ENCODE measurements at places on chromosomes 11 and 22.

GRCh38 chr11:114787126-114787525 lies 108.8 kb downstream of the NXPE2 start:
- no peak for DNase-seq

DNA sequence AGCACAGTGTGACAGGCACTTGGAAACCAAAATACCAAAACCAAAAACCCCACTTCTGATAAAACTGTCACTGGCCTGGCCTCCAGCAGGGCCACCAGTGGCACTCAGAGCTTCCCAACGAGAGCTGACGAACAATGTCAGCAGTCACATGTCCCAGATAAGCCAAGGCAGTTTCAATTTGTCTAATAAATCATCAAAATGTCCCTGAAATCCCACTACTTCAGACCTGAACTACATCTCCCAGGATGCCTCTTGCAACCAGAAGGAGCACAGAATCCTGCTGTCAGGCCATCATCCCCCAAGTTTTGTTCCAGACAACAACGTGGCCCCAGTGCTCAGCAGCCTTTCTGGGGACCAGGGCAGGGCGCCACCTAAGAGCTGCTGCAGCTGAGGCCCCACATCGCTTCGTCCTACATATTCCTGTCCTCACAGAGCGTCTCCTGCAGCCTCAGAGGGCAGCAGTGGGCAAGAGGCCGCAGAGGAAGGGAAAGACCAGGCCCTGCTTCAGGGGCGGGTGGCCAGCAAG lies 25.1 kb downstream of the LRFN4 start:
- no peak for DNase-seq

DNA sequence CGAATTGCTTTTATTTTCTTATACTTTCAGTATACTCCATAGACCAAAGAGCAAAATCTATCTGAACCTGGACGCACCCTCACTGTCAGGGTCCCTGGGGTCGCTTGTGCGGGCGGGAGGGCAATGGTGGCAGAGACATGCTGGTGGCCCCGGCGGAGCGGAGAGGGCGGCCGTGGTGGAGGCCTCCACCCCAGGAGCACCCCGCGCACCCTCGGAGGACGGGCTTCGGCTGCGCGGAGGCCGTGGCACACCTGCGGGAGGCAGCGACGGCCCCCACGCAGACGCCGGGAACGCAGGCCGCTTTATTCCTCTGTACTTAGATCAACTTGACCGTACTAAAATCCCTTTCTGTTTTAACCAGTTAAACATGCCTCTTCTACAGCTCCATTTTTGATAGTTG lies 1077.4 kb downstream of the BRD1 start:
- no peak for DNase-seq

DNA sequence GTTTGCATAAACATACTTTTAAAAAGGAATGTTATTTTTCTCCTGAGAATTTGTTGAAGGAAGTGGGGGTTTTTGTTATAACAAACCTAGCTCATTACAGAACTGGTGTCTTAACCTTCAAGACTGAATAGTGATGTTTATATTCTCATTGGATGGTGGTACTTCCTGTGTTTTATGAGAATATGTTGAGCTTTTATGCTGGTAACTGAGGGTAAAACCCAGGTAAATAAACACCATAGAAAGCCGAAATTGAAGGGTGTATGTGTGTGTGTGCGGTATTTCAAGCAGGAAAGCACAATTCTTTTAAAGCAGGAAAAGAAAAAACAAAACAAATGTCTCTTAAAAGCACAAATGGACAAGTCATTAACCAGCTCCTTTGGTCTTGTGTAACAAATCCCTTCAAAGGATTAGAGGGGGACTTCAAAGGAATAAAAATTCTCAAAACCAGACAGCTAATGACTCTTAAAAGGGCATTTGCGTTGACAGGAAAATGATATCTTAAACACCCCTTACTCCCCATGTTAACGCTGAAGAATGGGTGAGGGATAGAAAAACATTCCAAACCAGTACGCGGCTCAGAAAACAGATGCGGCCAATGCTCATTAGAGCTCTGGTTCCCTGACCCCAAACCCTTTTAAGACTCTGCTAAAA lies 23.8 kb downstream of the LMO2 start:
- no peak for DNase-seq

GRCh38 chr22:40506762-40507161 lies 129.8 kb downstream of the MRTFA start:
- no peak for DNase-seq

GRCh38 chr11:84264066-84264465 lies 977.9 kb upstream of the CCDC90B start:
- no peak for DNase-seq

GRCh38 chr11:117198613-117199012 lies 557 bp upstream of the TAGLN start:
- no peak for DNase-seq

- DNase-seq: no peak
Observed at GRCh38 chr22:43296276-43296902, 46.8 kb downstream of the SCUBE1 start.

DNA sequence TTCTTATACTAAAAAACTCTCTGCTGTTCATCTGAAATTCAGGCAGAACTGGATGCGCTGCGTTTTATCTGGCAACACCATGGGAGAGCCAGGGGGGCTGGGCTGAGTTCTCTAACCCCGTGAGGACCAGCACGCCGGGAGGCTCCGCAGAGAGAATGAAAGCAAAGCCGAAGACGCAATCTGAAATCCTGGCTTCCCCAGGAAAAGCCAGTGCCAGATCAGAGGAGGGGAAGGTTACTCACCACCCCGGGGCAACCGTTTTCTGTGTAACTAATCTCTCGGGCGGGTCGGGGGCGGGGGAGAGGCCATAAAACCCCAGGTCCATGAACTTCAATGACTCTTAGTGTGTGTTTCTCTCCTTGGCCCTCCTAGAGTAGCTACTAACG lies 99.4 kb downstream of the SHANK2 start:
- DNase-seq: peak; percentile 81

DNA sequence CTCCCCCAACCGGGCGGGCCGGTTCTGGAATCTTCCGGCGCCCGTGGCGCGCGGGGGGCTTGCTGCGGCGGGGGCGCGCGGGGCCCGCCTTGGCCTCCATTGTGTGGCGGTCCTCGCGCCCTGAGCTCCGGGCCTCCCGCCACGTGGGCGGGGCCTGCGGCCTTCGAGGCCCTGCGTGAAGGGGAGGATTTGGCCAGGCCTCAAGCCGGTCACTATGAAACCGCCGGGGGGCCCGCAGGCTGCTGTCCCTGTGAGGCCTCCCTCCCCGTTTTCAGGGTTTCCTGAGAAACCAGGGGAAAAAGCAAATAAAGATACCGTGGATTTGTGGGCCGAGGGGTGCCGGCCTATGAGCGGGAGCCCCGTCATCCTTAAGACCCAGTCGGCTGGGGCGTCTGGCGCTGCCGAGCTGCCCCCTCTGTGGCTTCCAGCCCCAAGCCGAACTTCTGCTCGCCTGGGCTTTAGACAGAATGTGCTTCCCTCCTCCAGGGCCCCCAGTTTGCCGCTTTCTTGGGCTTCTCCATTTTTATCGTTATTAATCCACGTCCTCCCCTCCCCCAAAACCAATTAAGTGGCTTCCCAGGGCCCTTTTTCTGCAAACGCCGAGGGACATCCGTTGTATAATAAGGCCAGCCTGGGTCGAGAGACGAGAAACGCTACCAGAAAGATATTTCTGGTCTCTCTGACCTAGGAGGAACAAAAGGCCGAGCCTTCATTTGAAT lies 602 bp downstream of the EWSR1 start:
- DNase-seq: peak; percentile 45

GRCh38 chr11:9525116-9525515 lies 48.4 kb upstream of the WEE1 start:
- DNase-seq: no peak

GRCh38 chr11:7688238-7688826 lies 15.0 kb upstream of the CYB5R2 start:
- DNase-seq: peak; percentile 45

- DNase-seq: no peak
Observed at GRCh38 chr11:121446752-121447156, 5.4 kb upstream of the SORL1 start.

DNA sequence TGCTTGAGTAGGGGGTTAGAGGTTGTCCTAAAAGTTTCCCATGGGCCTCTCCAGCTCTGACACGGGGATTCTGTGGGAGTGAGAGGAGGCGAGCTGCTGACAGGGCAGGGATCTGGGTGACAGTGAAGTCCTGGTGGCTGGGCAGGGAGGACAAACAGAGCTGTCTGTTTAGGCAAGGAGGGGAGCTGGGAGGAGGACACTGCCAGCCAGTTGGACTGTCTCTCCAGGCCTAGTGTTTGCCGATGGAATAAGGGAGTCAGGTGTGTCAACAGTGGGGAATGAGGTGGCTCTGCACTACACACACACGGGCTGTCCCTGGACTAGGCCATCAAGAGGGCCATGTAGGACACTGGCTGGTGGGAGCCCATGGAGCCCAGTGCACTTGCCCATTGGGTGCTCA lies 20.6 kb upstream of the SYT7 start:
- no peak for DNase-seq

GRCh38 chr11:45102810-45103621 lies 43.4 kb upstream of the PRDM11 start:
- peak; percentile 78 for DNase-seq

DNA sequence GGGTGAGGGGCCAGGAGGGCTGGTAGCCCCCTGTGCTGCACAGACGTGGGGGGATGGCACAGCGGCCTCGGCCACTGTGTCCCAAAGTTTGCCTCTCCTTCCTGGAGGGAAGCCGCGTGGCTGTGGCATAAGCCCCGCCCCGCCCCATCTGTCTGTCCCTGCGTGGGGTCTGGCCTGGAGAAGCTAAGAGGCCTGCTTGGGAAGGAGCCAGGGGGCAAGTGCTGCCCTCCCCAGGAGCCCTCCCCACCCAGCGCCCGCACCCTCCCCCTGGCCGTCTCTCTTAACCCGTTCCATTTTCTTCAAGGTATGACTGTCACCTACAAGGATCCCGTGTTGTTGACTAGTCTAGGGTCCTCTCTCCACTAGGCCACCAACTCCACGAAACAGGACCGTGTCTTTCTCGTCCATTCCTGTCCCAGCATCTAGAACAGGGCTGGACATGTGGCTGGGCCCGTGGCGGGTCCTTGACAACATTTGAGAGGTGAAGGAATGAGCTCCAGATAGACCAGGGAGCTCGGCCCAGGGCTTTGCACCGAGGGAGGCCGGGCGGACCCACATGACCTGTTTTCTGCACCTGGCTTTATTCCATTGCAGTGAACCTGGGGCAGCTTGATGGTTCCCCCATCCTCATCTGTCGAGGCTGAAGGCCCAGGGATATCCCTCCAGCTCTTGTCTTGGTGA lies 428.0 kb downstream of the TBC1D22A start:
- DNase-seq: no peak

- peak; percentile 82 for DNase-seq
Observed at GRCh38 chr11:93921695-93922468, 71.5 kb upstream of the VSTM5 start.

- peak; percentile 46 for DNase-seq
Observed at GRCh38 chr11:120985718-120986569, 38.0 kb upstream of the TBCEL start.

DNA sequence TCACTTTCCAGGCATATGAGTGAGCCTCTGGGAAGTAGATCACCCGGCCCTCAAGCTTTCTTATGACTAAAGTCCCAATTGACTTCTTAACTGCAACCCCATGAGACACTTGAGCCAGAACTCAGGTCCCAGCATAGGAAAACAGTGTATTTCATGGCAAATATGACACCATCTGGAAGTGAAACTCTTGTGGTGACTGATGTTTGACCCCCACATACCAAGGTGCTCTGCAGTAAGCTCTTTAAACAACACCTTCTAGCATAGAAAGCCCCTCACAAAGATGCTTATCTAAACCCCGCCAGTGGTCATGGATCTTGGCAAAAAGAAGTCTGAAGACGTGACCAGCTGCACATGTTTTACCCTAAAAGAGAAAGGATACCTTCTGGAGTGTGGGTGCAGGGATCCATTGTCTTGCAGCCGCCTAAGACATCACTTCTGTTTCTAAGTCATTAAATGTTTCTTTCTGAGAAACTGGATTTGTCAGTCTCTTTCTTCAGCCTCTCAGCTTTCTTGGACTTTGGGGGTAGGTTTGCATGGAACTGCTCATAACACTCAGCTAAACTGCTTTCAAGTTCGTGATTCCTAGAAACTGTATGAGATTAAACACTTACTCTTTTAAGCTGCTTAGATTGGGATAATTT lies 7.4 kb upstream of the PELI3 start:
- DNase-seq: no peak

DNA sequence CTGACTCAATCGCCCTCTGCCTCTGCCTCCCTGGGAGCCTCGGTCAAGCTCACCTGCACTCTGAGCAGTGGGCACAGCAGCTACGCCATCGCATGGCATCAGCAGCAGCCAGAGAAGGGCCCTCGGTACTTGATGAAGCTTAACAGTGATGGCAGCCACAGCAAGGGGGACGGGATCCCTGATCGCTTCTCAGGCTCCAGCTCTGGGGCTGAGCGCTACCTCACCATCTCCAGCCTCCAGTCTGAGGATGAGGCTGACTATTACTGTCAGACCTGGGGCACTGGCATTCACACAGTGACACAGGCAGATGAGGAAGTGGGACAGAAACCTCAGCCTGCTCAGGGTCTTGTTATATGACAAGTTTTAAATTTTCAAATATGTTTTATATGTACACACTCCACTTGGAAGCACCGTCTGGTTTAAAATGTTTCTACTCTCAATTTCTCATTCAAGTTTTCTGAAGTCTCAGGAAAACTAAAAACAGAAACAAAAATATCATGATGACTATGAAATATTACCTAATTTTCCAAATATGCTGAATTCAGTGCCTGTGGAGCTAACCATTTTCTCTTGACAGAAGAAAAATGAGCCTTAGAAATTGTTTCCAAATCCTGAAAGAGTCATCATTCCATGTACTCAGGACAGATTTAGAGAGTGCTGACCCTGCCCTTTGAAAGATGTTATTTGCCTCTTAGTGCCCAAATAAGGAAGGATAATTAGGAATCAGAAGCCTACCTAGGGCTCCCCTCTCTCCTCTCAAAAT lies 48.8 kb upstream of the TOP3B start:
- no peak for DNase-seq

DNA sequence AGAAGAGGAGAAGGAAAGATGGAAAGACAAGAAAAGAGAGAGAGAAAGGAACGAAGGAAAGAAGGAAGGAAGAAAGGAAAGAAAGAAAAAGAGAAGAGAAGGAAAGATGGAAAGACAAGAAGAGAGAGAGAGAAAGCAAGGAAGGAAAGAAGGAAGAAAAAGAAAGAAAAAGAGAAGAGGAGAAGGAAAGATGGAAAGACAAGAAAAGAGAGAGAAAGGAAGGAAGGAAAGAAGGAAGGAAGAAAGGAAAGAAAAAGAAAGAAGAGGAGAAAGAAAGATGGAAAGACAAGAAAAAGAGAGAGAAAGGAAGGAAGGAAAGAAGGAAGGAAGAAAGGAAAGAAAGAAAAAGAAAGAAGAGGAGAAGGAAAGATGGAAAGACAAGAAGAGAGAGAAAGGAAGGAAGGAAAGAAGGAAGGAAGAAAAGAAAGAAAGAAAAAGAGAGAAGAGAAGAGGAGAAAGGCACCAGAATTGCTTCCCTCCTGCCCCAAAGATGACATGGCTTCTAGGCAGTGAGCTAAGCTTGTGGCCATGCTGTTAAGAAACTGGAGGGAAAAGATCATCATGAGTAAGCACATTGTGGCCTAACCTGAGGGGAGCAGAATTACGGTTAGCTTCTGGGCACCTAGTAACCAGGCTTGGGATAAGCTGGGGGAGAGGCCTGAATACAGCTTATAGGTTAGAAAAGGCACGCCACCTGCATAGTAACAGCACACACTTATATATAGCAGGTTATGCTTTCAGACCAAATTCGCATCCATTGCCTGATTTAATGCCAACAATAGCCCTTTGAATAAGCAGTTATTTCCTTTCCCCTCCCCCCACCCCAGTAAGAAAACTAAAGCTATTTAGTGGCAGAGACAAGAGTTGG lies 2.3 kb upstream of the ST3GAL4 start:
- DNase-seq: peak; percentile 88
